ENCODE measurements at places on chromosomes 6 and 20. TPM values are rescaled to one million over a fixed set of nuclear protein-coding genes. Genes with fewer than 3 reads are reported as not detected.

- no peak for DNase-seq
Measured at GRCh38 chr6:116145803-116146675, 20.1 kb upstream of the COL10A1 start.

- no peak for DNase-seq
Measured at GRCh38 chr20:9467995-9468394, 46.4 kb upstream of the LAMP5 start.

- DNase-seq, result peak; percentile 58
Measured at GRCh38 chr6:111087106-111087835, at the start of gene SLC16A10. SLC16A10 (plus strand) TSS chr6:111087503; CDS start chr6:111087753, 250 bp downstream.

- no peak for DNase-seq
Measured at GRCh38 chr20:48773837-48774418, 53.9 kb downstream of the PREX1 start.

GRCh38 chr20:46375771-46376170, 30.6 kb downstream of the ELMO2 start:
- DNase-seq, result peak; percentile 49

DNA sequence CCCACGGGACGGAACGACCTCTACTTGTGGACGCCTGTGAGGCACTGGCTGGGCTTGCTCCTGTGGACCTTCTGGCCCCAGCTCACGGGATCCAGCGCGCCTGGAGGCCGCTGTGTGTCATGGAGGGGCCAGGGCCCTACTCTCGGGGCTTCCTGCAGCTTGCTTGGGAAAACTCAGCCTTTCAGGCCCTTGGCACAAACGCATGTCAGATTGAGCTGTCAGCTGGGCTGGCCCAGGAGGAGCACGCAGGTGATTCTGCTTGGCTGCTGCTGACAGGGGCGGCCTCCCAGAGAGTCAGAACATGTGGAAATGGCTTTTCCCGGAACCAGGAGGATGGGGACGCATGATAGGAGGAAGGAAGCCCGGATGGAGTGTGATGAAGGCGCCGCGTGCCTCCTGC, 39.7 kb downstream of the TMEM181 start:
- no peak for DNase-seq

- no peak for DNase-seq
Measured at GRCh38 chr6:2947445-2947844, 23.9 kb downstream of the SERPINB6 start.

- no peak for DNase-seq
Measured at GRCh38 chr6:34315780-34316179, 67.0 kb upstream of the SMIM29 start.

GRCh38 chr20:16919841-16920240, 171.7 kb downstream of the OTOR start:
- DNase-seq, result no peak

- DNase-seq, result no peak
Measured at GRCh38 chr6:44297063-44298038, 15.8 kb downstream of the AARS2 start.

DNA sequence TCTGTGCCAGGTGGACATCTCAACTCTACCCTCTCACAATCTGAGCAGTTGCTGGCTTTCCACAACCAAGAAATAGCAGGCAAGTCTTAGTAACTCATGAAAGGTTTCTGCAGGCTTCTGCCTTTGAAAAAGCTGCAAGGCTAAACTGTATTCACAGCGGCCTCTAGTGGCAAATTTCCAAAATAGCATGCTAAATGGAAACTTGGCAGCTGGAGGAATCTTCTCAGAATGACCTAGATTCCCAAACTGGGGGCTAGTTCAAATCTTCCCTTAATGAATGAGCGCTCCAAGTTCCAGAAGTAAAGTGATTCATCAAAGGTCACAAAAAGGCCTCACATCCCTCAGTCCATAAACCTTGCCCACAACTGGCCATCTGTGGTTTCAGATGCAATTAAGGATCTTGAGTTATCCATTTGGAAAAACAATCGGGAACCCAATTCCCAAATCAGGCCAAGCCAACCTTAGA, 11.9 kb upstream of the CPNE5 start:
- DNase-seq, result peak; percentile 46

DNA sequence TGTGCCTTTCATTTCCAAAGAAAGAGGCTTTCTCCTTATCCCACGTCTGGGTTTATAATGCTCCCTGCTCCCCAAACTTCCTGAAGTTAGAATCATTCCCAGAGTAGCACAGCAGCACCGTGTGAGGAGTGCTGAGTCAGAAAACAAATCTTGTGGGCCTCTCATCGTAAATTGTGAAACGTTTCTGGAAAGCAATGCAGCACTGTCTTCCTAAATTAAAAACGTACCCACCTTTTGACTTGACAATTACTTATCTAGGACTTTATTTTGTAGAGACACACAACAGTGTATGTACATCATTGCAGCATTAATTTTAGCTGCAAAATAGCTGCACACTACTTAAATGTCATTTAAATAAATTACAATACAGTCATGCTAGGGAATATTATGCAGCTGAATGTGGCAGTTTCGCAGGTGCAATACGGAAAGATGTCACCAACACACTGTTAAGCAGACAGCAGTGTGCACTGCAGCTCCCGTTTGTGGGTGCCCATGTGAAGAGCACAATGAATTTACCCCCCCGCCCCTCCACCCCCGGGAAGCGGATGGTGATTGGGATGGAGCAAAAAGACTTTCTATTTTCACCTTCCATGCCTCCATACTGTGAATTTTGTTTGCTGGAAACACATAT, 30.8 kb downstream of the RRBP1 start:
- DNase-seq, result no peak

DNA sequence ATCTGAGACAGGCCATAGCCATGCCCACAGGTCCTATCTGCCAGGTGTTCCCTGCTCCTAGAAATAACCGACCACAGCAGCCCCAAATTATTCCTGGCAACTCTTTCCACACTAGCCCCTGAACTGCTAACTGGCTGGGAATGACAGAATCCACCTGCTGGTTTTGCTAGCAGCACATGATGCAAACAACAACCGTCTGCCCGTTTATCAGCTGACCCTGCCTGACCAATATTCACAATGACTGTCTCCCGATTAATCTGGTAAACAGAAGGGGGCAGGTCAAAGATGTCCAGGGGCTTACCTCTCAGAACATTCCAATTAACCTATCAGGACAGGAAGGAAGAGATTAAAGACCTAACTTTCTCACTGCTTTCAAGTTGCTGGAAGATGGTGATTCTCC, 101.5 kb downstream of the NRSN1 start:
- no peak for DNase-seq

DNA sequence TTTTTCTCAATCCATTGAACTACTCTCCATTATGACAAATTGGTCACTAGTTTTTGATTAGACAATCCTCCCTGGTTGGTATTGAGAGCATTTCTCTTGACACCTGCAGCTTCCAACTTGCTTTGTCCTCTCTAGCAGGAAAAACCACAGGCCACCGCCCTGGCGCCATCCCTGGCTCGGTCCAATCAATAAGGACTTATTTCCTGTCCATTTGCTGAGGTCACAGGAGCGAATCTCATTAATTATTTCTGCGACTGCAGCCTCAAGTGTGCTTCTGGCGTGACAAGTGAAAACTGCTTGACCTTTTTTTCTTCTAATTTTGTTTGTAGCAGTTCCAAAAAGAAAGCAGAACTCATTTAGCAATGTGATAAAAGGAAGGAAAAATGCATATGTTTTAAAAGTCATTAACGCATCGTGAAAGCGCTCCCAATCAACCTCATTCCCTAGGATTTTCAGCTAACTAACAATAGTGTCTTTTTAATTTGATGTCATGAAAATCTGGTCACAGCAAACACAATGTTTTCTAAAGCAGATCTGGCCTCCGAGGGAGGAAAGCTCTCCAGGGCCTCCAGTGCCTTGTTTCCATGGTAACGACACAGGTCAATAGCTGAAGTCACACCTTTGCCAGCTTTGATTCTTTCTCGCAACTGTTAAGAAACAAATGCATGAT, 39.0 kb upstream of the BEND3 start:
- peak; percentile 34 for DNase-seq

DNA sequence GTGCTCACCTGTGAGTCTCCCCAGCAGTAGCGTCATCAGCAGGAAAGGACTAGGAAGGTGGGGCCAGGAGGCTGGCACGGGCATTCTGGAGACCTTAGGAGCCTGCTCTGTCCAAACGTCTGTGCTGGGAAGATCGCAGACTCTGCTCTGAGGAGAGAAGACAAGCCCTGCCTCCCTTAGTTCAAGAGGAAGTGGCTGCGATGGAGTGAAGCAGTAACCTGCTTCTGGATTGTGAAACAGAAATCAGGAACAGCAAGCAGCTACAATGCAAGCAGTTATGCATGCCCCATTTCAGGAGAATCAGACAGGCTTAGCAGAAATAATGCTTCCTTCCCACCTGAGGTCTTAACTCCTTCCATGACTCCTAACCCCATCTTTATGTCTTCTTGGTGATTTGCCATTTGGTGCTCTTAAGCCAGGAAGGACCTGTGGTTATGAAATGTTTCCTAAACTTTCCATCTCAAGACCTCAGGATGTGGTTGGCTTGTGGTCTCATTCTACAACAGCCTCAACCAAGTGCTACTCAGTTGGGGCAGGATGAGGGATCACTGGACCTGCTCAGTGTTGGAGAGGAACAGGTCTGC, at the start of gene SIRPB1:
Gene SIRPB1, minus strand, starts transcription at position 149 of the 584 bp plus-strand sequence. Its CDS starts 65 bp downstream, at position 84.
- no peak for DNase-seq

DNA sequence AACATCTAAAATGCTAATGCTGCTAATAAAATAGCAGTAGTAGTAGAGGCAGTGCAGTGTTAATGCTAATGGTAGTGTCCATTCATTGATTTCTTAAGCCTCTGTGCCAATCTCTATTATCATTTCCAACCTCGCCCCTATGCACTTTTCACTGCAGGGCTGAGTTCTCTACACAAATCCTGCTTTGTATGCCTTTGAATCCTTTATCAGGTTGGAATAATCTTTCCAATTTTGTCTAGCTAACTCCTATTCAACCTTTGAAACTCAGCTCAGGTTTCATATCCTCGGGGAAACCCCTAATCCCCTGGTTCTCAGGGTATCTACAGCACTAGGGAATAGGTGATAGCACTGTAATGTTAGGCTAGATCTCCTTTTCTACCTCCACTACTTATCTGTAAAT, 284.0 kb upstream of the RUNX2 start:
- peak; percentile 39 for DNase-seq

DNA sequence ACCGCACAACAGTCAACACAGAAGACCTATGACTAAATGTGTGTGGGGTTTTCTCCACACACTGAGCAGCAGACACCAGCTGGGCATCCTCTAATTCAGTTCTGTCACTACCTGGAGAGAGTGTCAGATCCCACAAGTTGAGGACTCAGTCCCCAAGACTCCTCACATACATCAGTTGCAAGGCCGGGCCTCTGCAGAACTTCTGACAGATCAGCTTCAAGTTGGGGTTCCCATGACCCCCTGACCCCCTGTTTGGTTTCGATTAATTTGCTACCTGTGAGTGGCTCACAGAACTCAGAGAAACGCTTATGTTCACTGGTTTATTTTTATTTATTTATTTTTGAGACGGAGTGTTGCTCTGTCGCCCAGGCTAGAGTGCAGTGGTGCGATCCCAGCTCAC, 3.2 kb upstream of the NINL start:
- no peak for DNase-seq

- DNase-seq, result no peak
Measured at GRCh38 chr20:30286157-30286556, 971.3 kb upstream of the DEFB115 start.

Gene EPHA7
- not detected for total RNA-seq

Gene SAPCD1
- total RNA-seq, result not detected

Gene SFT2D1
- 9.2 TPM for total RNA-seq

Gene CTCFL
- total RNA-seq, result not detected

Gene PET117
- total RNA-seq, result 24.9 TPM

Gene STMND1
- total RNA-seq, result not detected

Gene DYNLT2
- 0.54 TPM for total RNA-seq

Gene GTSF1L
- total RNA-seq, result not detected

Gene HTR1E
- not detected for total RNA-seq

Gene CASS4
- not detected for total RNA-seq

Gene FOXF2
- 14.1 TPM for total RNA-seq
